ENCODE measurements at places on chromosomes 5 and 9.

DNA sequence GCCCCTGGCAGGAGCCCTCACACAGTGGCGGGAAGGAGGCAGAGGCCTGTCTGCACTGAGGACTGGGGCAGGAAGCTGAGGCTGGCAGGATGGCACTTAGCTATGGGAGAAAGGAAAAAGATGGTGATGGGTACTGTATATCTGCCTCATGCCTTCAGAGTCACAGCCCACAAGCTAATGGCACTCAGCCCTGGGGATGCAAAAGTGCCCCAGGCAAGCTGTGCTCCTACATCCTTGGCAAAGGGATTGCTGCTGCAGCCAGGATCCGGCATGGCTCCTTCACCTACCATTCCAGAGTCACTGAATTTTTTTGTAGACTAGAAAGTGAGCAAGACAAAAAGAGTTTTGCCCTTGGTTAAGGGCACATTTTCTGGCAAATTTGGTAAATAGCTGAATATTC, 8.7 kb downstream of the ACSL6 start:
- no peak for DNase-seq

DNA sequence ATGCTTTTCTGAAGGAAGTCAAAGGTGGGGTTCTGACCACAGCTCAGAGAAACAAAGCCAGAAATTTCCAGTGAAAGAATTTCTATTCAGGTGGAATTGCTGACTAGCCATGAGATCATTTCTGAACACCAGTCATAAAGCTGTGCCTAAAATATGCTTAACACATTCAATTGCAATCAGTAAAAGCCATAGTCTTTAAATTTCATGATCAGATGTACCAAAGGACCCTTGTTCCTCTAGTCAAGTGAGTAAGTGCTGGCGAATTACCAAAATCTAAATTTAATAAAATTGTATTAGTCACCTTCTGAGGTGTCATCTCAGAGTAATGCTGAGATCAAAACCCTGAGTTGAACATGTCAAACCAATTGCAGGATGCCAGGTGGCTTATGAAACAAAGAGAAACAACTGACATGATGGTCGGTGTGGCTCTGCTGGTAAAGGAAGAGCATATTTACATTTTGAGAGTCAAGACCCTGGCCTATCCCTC, 334.2 kb upstream of the CCNH start:
- no peak for DNase-seq

GRCh38 chr5:154205441-154206117, 15.0 kb downstream of the GALNT10 start:
- no peak for DNase-seq

DNA sequence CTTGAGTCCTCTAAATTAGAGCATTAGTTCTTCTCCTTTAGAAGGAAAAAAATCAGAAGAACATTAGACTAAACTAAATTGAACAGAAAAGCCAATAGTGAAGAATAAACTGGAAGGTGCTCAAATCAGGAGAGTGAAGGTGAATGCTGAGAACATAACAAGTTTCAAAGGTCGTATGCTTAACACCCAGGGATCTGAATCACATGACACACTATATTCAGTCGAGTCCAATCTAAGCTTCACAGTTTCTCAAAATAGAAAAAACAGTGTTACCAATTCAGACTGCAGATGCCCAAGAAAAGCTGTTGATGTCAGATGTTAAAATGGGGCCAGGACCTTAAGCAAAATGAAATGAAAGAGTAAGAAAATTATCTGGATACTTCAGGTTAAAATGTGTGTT, 614.5 kb downstream of the EFNA5 start:
- DNase-seq: no peak

GRCh38 chr5:72441094-72441723, 66.0 kb downstream of the ZNF366 start:
- DNase-seq: no peak

DNA sequence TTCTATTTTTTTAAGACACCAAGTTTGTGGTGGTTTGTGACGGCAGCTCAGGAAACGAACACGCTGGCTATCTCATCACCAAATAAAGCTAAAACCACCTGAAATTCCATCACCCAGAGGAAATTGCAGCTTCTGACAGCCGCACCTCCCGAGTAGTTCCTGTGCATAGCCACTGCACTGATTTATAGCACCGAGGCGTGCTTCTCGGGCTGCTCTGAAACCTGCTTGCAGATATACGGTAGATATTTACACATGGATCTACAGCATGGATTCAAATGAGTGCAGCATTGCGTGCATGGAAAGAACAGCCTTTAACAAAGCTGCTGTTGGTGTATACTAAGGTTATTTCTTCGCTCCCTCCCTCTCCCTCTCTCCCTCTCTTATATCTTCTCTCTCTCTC, 153.8 kb downstream of the PHF2 start:
- no peak for DNase-seq

DNA sequence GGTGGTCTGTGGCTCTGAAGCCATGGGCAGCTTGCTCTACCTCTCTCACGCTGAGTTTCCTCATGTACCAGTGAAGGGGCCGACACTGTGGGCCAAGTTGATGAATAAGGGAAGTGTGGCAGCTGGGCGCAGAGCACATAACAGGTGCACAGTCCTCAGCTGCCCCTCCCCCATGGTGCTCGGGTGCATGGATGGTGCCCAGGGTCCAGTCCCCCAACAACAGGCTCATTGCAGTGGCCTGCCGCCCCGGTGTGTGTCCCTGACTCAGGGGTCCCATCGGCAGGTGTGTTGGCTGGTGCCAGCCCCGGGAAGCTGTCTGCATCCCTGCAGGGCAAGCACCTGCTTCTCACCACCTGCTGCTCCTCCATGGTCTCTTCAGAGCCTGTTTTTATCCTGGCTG, 36.6 kb downstream of the COL5A1 start:
- no peak for DNase-seq

- peak; percentile 26 for DNase-seq
These were observed 101.6 kb downstream of the NREP start for GRCh38 chr5:111655169-111655924.

DNA sequence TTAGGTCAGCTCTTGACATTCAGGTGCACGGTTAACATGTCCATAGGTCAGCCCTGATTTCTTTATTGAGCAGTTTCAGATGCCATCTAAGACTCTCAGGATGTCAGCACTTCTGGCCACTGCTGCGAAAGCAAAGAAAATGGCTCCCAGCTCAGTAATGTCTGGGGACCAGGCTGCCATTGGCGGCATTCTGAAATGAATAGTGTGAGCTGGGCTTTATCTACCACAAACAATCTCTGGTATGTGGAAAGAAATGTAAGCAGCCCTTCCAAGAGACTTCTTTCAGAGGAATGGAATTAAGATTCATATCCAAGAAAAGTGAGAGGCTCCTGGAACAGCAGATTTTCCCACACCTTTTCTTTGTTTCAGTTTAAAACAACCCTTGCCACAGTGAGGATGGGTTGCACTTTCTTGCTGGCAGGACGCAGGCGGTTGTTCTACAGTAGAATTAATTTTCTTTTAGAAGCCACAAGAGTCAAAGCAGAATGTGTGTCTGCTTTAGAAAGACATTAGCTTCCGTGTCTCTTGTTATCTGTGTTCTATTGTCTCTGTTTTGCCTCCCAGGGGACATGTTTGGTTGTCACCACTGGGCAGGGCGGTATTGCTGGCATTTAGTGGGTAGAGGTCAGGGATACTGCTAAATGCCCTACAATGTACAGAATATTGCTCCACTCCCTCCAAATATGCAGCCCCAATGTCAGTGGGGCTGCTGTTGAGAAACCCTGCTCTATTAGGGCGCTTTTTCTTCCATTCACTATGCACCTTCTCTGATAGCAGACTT, 149.9 kb upstream of the ANKH start:
- DNase-seq: peak; percentile 29

DNA sequence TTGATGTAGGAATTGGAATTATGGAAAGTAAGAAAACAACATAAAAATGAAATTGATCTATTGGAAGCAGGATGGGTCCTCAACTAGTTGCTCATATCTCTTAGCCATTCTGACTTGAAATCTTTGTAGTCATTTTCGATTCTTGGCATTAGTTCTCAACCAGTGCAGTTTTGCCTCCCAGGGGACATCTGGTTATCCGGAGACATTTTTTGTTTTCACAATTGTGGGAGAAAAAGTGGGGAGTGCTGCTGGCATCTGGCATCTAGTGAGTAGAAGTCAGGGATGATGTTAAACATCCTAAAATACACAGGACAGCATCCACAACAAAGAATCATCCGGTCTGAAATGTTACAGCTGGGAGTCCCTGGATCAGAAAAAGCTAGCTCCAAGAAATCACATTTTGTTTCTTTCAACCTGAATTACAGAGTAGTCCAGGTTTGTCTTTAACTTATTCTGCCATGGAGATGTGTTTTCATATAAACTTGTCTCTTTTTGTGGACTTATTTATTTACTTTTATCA, 74.9 kb downstream of the FBXL7 start:
- DNase-seq: no peak

Measured in AG04450 (cell line).